ENCODE measurements at places on chromosomes 12 and 14. TPM values are rescaled to one million over a fixed set of nuclear protein-coding genes. Genes with fewer than 3 reads are reported as not detected.

DNA sequence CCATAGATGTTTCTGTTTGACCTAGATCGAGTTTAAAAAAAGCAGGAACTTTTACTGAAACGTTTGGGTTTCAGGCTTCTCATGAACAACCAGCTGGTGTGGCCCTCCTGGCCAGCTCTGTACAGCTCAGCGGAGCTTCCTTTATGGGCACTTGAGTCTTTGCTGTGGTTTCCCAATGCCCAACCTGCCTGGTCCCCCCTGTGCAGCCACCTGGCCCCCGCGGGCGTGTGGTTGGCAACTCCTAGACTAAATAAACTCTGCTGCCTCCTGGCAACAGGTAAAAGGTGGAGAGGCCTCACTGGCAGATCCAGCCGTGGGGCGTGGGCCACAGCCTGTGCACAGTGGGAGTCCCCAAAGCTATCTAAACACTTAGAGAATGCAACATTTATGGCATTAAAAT lies 38.7 kb downstream of the ADGRD1 start:
- no peak overlapping the region for H3K4me3 ChIP-seq
- DNase-seq: no peak
- no peaks in the 10 kb centered on the region for H3K36me3 ChIP-seq
- H3K4me1 ChIP-seq: no peaks in the 10 kb centered on the region
- H3K27me3 ChIP-seq: no peaks in the 10 kb centered on the region

- no peaks in the 10 kb centered on the region for H3K27me3 ChIP-seq
- no peaks in the 10 kb centered on the region for H3K36me3 ChIP-seq
- H3K27ac ChIP-seq: no peak overlapping the region
- no peaks in the 10 kb centered on the region for H3K4me1 ChIP-seq
Observed at GRCh38 chr12:85244561-85244960, 35.5 kb upstream of the ALX1 start.

DNA sequence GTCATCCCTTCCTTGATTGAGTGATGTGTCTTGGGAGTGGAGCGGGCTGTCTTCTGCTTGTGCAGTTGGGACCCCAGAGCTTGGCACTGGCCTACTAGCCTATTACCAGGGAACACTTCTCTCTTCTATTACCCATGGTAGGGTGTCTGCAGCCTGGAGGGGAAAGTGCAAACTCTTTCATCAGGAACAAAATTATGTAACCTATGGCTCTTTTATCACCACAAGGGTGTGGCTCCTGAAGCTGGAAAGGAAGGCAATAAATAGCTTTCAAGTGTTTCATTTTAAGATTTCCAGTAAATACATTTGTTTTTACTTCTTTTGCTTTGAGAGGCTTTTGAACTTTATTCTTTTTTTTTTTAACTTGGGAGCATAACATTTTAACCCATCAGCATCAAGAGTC lies 349.7 kb upstream of the FAR2 start:
- H3K4me1 ChIP-seq: no peaks in the 10 kb centered on the region
- H3K27me3 ChIP-seq: no peaks in the 10 kb centered on the region
- H3K4me3 ChIP-seq: no peak overlapping the region
- H3K36me3 ChIP-seq: no peaks in the 10 kb centered on the region

GRCh38 chr14:70254476-70254961 lies 65.8 kb upstream of the SLC8A3 start:
- peaks cover 40% of the 10 kb centered on the region for H3K27me3 ChIP-seq
- H3K36me3 ChIP-seq: no peaks in the 10 kb centered on the region
- no peak overlapping the region for H3K27ac ChIP-seq
- no peaks in the 10 kb centered on the region for H3K4me1 ChIP-seq

DNA sequence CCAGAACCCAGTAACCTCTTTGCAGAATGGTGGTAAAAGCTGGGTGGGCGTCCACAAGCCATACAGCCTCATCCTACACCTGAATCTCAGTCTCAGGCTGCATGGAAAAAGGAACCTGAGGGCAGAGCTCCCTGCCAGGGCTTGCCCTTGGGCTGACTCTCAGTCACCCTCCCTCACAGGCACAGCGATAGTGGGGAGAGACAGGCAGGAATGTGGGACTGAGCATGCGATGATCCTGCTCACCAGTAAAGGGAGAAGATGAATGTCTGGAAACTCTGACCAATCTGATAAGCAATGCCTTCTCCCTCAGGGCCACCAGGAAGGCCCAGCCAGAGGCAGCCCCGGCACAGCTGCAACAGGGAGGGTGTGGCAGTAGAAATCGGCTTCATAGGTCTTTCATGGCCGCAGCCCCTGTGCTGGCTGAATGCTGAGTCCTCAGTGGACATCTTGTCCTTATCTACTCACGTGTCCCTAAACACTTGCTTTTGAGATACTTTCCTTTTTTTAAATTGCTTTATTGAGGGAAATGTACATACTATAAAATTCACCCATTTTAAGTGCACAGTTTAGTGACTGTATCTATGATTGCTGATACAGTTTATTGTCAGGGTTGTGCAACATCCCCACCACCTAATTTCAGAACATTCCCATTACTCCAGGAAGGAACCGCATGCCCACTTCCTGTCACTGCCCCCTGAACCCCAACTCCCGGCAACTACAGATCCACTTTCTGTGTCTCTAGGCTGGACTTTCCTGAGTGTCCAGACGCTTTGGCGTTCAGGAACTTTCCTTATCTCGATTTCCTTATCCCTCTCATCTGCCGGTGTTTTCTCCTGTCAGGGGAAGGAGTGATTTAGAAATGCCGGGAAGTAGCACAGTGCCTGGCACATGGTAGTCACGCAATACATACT lies 258.1 kb downstream of the PCNX1 start:
- H3K27ac ChIP-seq: no peak overlapping the region
- no peaks in the 10 kb centered on the region for H3K36me3 ChIP-seq
- peaks cover 2% of the 10 kb centered on the region for H3K27me3 ChIP-seq
- no peak overlapping the region for H3K4me3 ChIP-seq
- H3K4me1 ChIP-seq: peaks cover 5% of the 10 kb centered on the region
- no peak for DNase-seq

DNA sequence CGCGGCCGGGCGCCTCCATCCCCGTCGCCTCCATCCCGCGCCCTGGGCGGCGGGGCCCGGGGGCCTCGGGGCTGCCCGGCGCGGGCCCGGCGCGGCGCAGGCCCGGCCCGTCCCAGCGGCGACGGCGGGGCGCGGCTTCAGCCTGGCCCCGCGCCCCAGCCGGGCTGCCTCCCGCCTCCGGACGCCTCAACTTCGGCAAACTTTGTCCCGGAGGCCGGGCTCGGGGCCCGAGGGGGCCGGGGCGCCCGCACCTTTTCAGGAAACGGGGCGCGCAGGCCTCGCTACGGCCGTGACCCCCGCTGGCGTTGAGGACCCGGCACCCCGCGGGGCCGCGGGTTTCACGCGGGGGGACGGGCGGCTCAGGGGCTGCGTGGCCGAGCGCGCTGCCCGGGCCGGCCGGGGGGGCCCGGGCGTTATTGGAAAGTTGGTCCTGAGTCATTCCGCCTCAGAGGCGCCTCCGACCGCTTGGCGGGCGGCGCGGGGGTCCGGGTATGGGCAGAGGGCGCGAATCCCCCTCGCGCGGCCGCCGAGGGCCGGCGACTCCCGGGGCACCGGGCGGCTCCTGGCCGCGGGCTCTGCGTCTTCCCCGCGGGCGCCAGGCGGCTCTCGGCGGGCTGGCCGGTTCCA lies 575 bp downstream of the TRAF3 start:
- H3K4me3 ChIP-seq: peak overlapping the region; percentile 73
- peaks cover 27% of the 10 kb centered on the region for H3K4me1 ChIP-seq
- no peaks in the 10 kb centered on the region for H3K36me3 ChIP-seq

GRCh38 chr12:120979862-120980696 lies 1.7 kb downstream of the HNF1A start:
- H3K27ac ChIP-seq: no peak overlapping the region
- H3K4me3 ChIP-seq: no peak overlapping the region
- H3K4me1 ChIP-seq: no peaks in the 10 kb centered on the region
- no peaks in the 10 kb centered on the region for H3K36me3 ChIP-seq

DNA sequence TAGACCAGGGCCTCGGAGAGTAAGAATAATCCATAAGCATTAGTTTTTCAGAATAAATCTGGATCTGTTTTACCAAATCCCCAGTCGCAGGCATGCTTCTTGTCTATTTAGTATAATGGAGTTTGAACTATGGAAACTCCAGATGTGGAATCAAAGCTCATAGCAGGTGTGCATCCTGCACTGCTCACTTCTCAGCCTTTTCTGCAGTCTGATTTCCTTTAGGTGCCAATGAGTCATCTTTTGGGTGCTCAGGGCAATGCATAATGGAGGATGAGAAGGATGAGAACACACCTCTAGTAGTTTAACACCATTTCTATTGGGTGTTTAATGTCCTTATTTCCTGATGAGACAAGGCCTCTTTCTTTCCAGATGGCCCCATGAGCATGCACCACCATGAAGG lies 961.2 kb downstream of the TMEM121 start:
- H3K27me3 ChIP-seq: no peaks in the 10 kb centered on the region
- no peak overlapping the region for H3K4me3 ChIP-seq
- H3K4me1 ChIP-seq: peaks cover 12% of the 10 kb centered on the region
- no peaks in the 10 kb centered on the region for H3K36me3 ChIP-seq
- no peak overlapping the region for H3K27ac ChIP-seq
- no peak for DNase-seq

DNA sequence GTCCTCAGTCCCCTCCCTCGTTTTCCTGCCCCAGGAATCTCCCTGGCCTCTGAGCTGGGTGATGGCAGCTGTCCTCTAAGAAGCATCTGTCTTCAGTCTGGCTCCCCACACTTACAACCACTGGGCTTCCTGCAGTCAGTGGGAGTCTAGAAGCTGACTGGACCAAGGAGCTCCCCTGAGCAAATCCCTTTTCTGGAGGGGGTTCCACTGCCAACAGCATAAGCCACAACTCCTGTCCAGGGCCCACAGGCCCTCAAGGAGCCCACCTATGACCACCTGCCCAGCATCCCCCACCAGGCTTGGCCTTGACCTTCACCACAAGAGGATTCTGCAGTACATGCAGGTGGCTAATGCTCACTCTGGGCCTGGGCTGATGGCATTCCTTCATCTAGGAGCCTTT lies 4.1 kb downstream of the RDH16 start:
- H3K4me3 ChIP-seq: no peak overlapping the region
- no peak overlapping the region for H3K27ac ChIP-seq
- no peaks in the 10 kb centered on the region for H3K36me3 ChIP-seq
- DNase-seq: no peak
- no peaks in the 10 kb centered on the region for H3K27me3 ChIP-seq
- H3K4me1 ChIP-seq: no peaks in the 10 kb centered on the region

DNA sequence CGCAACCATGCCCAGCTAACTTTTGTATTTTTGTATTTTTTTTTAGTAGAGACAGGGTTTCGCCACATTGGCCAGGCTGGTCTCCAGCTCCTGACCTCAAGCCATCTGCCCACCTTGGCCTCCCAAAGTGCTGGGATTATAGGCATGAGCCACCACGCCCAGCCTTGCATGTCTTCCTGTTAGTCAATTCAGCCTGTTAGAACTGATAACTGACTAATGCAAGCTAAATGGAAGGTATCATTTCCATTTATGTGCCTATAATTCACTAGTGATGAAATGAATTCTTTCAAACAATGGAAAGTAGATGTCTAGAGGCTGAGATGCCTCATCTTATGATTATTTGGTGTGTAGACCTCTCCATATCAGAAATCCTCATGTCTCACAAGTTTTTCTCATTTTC lies 37.3 kb upstream of the DIP2B start:
- H3K36me3 ChIP-seq: peaks cover 23% of the 10 kb centered on the region
- no peak overlapping the region for H3K27ac ChIP-seq
- H3K27me3 ChIP-seq: no peaks in the 10 kb centered on the region
- H3K4me1 ChIP-seq: no peaks in the 10 kb centered on the region

GRCh38 chr12:116675339-116676107 lies 62.3 kb downstream of the SPRING1 start:
- no peaks in the 10 kb centered on the region for H3K36me3 ChIP-seq
- H3K4me1 ChIP-seq: peaks cover 21% of the 10 kb centered on the region
- H3K27ac ChIP-seq: no peak overlapping the region
- DNase-seq: no peak

DNA sequence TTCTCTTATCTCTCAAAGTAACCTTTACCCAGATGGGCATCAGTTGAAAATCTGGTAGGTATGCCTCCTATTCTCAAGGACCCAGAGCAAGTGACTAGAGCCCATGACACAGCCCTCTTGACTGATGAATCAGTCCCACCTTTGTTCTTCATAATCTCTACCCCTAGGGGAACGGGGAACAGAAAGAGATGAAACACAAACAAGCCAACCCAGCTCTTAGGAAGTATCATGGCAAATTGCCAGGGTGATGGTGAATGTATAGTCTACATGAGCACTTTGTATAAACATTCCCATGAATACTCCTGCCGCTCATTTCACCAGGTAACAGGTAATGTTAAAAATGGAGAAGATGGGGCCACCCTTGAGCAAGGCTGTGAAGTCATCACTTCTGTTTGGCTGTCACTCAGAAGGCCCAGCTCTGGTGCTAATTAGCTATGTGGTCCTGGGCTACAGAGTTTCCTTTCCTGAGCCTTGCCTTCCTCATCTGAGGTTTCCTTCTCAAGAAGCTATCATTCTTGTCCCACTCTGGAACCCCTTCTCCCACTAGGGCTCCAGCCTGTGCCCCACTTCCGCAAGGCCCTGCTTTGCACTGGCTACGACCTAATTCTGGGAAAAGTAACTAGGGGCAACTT lies 161.7 kb downstream of the ANO2 start:
- H3K4me3 ChIP-seq: no peak overlapping the region
- no peaks in the 10 kb centered on the region for H3K4me1 ChIP-seq
- H3K27ac ChIP-seq: no peak overlapping the region
- H3K36me3 ChIP-seq: no peaks in the 10 kb centered on the region
- no peak for DNase-seq

DNA sequence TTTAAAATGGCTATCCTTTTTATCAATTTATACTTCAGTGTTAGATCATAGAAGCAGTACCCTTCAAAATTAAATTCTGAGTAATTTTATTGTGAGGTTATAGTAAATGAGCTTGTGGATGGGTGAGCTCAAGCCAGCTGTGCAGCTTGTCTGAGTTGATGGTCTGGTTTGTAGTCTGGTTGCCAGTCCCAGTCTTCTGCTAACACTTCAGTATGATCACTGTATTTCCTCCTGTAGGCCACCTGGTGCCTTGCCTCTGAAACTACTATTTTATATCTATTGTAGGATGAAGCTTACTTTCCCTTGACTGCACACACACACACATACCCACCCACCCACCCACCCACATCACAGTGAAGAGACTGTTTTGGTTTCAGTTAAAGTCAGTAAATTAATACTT lies 496.4 kb downstream of the PCNX1 start:
- H3K4me1 ChIP-seq: peaks cover 6% of the 10 kb centered on the region
- no peaks in the 10 kb centered on the region for H3K27me3 ChIP-seq
- H3K36me3 ChIP-seq: no peaks in the 10 kb centered on the region

- H3K36me3 ChIP-seq: no peaks in the 10 kb centered on the region
- H3K27me3 ChIP-seq: no peaks in the 10 kb centered on the region
- DNase-seq: no peak
- H3K27ac ChIP-seq: no peak overlapping the region
- no peak overlapping the region for H3K4me3 ChIP-seq
Observed at GRCh38 chr14:68147303-68147702, 327.7 kb downstream of the RAD51B start.

STXBP6 gene
- polyA plus RNA-seq: 8.3 TPM

AQP5 gene
- polyA plus RNA-seq: 0.37 TPM

NFE2 gene
- polyA plus RNA-seq: 2.8 TPM

C12orf60 gene
- polyA plus RNA-seq: 2.2 TPM

INHBE gene
- polyA plus RNA-seq: 0.14 TPM

IL22 gene
- polyA plus RNA-seq: 1.1 TPM

KIF26A gene
- 1.7 TPM for polyA plus RNA-seq

CTSG gene
- polyA plus RNA-seq: 4.8 TPM

POTEG gene
- polyA plus RNA-seq: 0.02 TPM

TSHR gene
- polyA plus RNA-seq: 10.3 TPM

OR6C2 gene
- polyA plus RNA-seq: not detected

Measured in thymus (tissue), 14 donors.